ENCODE measurements at places on chromosomes 4 and X.

DNA sequence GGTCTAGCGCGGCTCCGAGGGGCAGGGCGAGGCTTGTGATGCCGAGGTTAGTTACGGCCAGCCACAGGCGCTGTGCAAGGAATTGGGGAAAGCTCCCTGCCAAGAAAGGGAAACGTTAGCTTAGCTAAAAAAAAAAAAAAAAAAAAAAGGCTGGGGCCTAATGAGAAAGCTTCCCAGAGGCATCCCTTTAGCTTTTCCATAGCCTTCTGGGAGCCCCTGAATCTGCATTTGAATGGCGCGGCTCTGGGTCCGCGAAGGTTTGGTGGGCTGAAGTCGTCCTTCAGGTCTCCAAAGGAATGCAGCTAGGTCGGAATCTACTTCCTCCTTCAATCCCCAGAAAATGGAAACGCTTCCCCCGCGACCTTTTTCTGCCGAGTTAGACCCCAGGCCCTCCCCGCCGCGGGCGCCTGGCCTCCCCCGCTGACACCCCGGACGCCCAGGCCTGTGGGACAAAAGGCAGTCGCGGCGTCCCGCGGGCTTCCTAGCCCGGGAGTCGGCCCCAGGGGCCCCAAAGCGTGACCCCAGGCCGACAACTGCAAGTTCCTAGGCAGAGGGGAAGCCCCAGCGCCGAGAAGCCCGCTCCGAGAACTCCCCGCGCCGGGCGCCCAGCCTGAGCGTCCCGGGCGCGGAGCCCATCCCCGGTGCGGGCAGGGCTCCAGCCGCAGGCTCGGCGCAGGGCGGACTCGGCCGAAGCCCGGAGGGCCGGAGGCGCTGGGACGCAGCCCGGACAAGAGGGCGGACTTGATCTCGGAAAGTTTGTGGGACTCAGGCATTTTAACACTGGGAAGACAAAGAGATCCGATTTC lies 605 bp upstream of the FAT1 start:
- DNase-seq: no peak

GRCh38 chr4:54185866-54186265 lies 43.2 kb upstream of the PDGFRA start:
- DNase-seq: no peak

- DNase-seq: no peak
Observed at GRCh38 chr4:77092975-77093374, 17.2 kb upstream of the CCNI start.

- no peak for DNase-seq
Observed at GRCh38 chr4:164989471-164989870, 12.0 kb upstream of the TRIM61 start.

DNA sequence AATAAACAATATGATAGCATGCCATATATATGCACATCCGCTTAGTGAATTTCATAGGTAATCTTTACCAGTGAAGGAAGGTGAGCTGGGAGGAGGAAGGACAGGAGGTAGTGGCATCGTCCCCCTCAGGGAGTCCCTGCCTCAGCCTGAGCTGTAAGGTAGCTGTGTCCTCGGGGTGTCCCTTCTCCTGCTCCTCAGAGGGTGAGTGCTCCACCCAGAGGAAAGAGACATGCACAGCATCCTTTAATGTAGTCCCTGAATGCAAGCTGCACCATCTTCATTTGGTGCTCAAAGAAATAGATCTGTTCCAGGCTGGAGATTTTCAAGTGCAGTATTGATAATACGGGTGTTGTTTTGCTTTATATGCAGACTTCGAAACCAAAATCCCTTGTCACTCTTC lies 330.4 kb upstream of the SFRP2 start:
- no peak for DNase-seq

DNA sequence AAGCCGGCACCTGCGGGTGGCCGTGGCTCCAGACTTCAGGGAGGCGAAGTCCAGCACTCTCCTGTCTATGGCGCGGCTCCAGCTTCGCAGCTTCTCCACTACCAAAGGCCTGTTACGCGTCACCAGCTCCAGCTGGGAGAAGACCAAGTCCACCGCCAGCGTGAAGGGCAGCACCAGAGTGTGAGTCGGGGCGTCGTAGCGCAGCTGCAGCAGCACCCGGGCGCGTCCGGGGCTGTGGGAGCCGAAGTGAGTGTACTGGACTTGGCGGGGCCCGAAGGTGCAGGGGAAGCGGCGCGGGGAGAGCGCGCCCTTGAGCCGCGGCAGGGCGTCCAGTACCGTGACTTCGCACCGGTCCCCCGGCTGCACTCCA lies 444 bp downstream of the FREM3 start:
- no peak for DNase-seq

- no peak for DNase-seq
Observed at GRCh38 chr4:114476310-114476709, 122.3 kb upstream of the UGT8 start.

DNA sequence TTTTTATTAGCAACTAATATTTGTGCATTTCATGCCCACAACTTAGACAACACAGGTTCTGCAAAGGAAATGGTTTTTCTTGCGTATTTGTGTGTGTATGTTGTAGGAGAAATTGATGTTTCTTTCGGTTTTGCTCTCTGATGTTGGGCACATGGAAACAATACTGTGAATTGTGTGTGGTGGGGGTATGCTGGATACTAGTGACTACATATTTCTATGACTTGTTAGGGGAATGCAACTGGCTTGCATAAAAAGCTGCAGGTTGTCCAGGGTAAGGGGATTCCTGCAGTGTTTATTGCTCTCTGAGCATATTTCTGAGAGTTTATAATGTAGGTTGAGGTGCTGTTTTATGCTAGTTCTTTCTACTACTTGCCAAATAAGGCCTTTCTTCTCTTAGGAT lies 11.6 kb downstream of the DLG3 start:
- no peak for DNase-seq

DNA sequence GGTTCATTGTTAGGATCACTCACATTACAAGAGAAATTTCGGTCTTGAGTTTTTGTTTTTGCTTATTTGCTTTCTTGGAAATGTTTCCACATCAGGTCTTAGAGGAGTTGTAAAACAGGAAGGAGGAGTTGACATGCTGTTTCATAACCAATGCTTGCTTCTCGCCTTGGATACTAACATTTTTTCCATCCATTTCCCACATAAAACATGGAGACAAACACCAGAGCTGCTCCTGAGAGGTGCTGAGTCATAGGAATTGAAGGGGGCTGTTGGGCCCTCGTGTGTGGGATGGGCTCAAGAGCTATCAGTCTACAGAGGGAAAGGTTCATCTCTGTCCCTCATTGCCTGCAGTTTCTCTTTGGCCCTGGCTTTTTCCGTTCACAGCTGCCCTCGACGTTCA lies 29.9 kb downstream of the TBL1X start:
- no peak for DNase-seq

DNA sequence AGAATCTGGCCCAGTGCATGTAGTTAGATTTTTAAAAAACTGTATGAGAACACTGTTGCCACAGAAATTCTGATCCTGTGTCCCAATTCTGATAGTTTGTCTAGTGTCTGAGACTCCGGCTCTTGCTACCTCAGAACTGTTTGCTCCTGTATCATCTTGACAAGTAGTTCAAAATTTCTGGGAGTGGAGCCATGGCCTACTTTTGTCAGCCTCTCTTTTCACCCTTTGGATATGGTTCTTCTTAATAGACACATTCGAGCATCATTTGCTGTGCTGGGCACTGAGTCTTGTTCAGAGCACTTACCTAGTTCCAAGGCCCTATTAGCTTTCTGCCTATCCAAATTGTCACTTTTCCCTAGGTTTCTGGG lies 46.9 kb downstream of the ATP10D start:
- no peak for DNase-seq

- no peak for DNase-seq
Observed at GRCh38 chr4:122584519-122584918, 36.3 kb downstream of the IL21 start.

- no peak for DNase-seq
Observed at GRCh38 chrX:13661735-13662288, 8.9 kb downstream of the TCEANC start.

DNA sequence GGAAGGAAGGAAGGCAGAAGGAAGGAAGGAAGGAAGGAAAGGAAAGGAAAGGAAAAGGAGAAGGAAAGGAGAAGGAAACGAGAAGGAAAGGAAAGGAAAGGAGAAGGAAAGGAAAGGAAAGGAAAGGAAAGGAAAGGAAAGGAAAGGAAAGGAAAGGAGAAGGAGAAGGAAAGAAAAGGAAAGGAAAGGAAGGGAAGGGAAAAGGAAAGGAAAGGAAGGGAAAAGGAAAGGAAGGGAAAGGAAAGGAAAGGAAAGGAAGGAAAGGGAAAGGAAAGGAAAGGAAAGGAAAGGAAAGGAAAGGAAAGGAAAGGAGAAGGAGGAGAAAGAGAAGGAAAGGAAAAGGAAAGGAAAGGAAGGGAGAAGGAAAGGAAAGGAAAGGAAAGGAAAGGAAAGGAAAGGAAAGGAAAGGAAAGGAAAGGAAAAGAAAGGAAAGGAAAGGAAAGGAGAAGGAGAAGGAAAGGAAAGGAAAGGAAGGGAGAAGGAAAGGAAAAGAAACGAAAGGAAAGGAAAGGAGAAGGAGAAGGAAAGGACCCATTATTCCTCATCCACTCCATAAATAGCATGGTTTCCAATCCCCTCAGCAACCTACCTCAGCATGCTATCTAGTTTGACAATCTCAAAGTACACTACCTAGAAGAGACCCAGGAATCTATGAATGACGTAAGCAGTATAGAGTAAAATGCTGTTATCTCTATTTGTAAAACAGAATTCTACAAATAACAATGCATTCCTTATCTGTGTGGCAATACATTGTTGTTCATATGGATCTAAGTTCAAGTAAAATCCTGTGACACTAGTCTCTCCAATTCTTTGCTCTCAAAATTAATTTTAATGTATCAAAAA lies 209.7 kb downstream of the LRBA start:
- no peak for DNase-seq

DNA sequence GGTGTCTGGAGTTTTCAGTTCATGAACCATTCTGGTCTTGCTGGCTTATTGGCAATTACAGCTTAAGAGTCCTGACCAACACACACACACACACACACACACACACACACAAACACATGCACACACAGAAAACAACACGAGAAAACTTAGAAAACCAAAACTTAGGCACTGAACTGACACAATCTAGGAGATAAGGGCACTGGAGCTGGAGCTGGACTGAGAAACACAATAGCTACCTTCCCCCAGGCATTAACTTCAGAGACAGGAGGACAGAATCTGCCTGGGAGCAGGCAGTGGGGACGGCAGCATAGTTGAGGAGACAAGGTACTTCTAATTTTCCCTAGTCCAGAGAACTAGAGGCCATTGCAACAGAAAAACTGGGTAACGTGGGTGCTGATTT lies 62.3 kb downstream of the LNX1 start:
- no peak for DNase-seq

DNA sequence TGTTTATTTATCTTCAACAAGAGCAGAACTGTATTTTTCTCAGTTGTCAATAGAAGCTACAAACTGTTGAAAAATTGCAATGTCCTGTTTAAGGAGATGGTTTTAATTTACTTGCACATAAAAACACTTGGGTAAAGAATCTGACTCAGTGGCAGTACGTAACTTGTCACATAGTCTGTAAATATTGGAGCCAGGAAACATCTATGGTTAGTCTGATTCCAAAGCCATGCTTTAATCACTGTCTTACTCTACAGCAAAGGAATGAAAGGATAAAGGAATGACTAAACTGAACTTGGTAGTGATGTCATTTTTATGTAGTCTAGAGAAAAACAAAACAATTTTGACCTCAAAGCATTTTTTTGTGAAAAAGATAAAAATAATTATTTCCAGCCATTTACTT lies 537.2 kb downstream of the STIM2 start:
- DNase-seq: no peak

- no peak for DNase-seq
Observed at GRCh38 chr4:970854-971520, 2.4 kb downstream of the DGKQ start.
